ENCODE measurements at places on chromosomes 7 and 10. TPM values are rescaled to one million over a fixed set of nuclear protein-coding genes. Genes with fewer than 3 reads are reported as not detected.

GRCh38 chr7:149229526-149229925 is 9.9 kb upstream of the ZNF212 start:
- no peak for DNase-seq
- no peak overlapping the region for H3K4me3 ChIP-seq
- H3K27me3 ChIP-seq: no peaks in the 10 kb centered on the region
- H3K36me3 ChIP-seq: no peaks in the 10 kb centered on the region

DNA sequence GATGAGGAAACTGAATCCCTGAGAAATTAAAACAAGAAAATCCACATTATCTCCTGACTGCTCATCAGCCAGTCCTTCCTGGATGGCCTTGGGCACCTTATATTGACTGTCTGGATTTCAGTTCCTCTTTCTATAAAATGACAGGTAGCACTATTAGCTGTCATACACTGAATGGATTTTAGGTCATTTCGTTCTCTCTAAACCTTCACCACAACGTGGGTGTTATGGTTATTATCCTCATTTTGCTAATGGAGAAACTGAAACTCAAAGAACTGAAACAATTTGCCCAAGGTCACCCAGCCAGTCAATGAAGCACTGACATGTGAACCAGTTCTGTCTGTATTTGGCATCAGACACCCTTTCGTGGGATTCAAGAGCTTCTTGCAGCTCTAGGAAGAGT is 193.8 kb downstream of the CYP26A1 start:
- H3K27ac ChIP-seq: no peak overlapping the region
- no peaks in the 10 kb centered on the region for H3K36me3 ChIP-seq
- H3K4me1 ChIP-seq: no peaks in the 10 kb centered on the region
- no peak for DNase-seq

- no peaks in the 10 kb centered on the region for H3K36me3 ChIP-seq
- no peak for DNase-seq
- H3K4me3 ChIP-seq: no peak overlapping the region
- no peaks in the 10 kb centered on the region for H3K4me1 ChIP-seq
- H3K27me3 ChIP-seq: no peaks in the 10 kb centered on the region
- no peak overlapping the region for H3K27ac ChIP-seq
Measured at GRCh38 chr10:106625751-106626150, 538.8 kb downstream of the SORCS1 start.

- no peak for DNase-seq
- no peaks in the 10 kb centered on the region for H3K4me1 ChIP-seq
- H3K4me3 ChIP-seq: no peak overlapping the region
- no peaks in the 10 kb centered on the region for H3K36me3 ChIP-seq
Measured at GRCh38 chr10:61541960-61542359, 88.8 kb upstream of the TMEM26 start.

- H3K27me3 ChIP-seq: no peaks in the 10 kb centered on the region
- no peak for DNase-seq
- peaks cover 52% of the 10 kb centered on the region for H3K36me3 ChIP-seq
- H3K27ac ChIP-seq: no peak overlapping the region
- H3K4me1 ChIP-seq: peaks cover 39% of the 10 kb centered on the region
Measured at GRCh38 chr10:101005869-101006567, 6.4 kb downstream of the LZTS2 start.

Gene UPK3B
- total RNA-seq: not detected

Gene BRAT1
- 12.9 TPM for total RNA-seq

Gene SYNPO2L
- total RNA-seq: 197 TPM

Data from psoas muscle (tissue), 8 donors.